ENCODE measurements at places on chromosomes 16 and 17.

- no peak for DNase-seq
These were observed 79.3 kb downstream of the BANP start for GRCh38 chr16:88030498-88030897.

- no peak for DNase-seq
These were observed 5.0 kb upstream of the ZNF750 start for GRCh38 chr17:82844796-82845162.

- no peak for DNase-seq
These were observed 49.6 kb downstream of the COX10 start for GRCh38 chr17:14118951-14119350.

- no peak for DNase-seq
These were observed 612.1 kb upstream of the SALL1 start for GRCh38 chr16:51763072-51763661.

DNA sequence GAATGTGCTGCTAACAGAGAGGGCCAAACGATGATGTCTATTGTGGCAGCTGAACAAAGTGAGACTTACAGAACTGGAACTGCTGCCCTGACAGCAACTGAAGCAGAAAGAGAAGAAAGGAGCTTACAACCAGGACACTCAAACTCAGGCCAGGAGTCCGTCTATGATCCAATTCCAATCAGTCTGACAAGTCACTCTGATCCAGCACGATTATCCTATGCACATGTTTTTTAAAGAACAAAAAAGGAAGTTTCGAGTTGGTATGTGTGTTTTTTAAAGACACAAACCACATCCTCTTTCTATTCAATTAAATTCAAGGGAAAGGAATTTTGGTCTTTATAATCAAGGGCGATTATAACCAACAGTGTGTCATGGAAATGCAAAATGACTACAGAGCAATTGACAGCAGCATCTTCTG lies 42.4 kb upstream of the MTMR4 start:
- DNase-seq, result no peak

DNA sequence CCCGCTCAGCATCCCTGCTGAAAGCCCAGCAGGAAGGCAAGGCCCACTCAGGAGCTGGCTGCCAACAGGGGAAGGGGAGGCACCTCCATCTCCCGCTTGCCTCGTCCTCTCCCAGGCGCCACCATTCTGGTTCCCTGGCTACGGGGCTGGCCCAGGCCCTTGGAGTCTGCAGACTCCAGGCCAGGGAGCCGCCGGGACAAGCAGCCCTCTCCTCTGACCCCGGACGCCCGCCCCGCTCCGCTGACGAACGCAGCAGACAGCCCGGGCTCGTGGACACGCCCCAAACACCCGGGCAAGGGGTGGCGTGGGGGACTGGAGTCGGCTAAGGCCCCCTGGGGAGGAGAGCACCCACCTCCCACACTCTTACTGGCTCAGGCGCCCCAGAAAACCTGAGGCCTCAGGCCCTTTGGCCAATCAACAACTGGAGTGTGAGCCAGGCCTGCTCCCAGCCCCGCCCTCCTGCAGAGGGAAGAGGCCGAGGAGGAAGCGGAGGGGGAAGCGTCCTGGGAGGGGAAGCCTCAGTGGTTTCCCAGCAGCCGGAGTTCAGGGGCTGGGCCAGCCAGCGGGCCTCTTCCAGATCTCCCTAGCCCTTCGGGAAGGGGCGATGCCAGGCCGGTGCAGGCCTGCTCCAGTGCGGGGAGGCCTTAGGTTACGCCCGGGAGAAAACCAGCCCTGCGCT lies 4.2 kb downstream of the MNT start:
- peak; percentile 84 for DNase-seq
